ENCODE measurements at places on chromosomes 16 and 17. TPM values are rescaled to one million over a fixed set of nuclear protein-coding genes. Genes with fewer than 3 reads are reported as not detected.

DNA sequence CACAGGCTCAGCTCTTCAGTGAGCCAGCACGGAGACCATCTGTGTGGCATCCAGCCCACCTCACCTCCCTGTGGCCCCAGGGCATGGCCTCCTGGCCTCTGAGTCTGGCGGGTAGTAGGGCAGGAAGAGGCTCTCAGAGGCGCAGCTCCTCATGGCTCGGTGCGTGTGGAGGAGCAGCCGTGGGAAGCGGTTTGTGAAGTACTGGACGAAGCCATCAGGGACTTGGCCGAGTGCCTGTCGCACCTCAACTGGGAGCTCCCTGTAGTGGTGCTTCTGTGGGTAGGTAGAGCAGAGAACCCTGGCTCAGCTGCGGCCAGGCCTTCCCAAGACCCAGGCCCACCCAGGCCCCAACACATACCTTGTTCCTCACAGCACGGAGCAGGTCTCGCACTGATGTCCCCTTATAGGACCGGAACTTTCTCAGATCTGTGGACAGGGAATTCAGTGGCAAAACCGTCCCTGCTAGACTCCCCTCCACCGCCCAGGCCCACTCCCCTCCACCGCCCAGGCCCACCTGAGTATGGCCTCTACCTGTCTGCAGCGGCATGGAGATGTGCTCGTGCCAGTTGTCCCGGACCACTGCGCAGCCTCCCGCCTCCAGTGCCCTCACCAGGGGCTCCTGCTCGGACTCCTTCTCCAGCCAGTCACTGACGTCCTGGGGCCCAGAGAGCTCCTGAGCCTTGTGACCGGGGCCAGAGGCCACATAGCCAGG lies 12.2 kb downstream of the PLK1 start:
- DNase-seq: no peak

Gene FBXW10
- total RNA-seq: not detected

Gene C16orf46
- 0.23 TPM for total RNA-seq

DNA sequence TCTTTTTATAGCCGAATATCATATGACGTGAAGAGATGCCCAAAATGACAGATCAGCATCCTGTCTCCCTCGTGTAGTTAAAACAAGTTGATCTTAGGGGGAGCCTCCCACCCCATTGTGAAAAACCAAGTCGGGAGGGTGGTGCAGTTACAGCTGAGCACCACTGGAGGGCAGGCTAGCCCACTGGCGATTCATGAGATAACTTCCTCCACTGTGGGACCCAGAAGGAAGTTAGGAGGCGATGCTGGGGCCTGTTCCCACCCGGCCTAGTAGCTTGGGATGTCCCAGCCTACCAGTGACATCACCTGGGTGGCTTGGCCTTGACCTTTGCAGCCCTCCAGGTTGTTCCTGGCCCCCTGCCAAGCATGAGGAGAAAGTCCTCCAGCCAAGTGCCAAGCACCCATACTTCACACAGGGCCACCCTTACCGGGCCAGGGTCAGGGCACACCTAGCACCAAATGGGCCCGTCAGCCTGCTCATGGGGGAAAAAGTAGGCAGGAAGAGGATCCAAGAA lies 8.1 kb upstream of the CPNE2 start:
- DNase-seq: peak; percentile 87

DNA sequence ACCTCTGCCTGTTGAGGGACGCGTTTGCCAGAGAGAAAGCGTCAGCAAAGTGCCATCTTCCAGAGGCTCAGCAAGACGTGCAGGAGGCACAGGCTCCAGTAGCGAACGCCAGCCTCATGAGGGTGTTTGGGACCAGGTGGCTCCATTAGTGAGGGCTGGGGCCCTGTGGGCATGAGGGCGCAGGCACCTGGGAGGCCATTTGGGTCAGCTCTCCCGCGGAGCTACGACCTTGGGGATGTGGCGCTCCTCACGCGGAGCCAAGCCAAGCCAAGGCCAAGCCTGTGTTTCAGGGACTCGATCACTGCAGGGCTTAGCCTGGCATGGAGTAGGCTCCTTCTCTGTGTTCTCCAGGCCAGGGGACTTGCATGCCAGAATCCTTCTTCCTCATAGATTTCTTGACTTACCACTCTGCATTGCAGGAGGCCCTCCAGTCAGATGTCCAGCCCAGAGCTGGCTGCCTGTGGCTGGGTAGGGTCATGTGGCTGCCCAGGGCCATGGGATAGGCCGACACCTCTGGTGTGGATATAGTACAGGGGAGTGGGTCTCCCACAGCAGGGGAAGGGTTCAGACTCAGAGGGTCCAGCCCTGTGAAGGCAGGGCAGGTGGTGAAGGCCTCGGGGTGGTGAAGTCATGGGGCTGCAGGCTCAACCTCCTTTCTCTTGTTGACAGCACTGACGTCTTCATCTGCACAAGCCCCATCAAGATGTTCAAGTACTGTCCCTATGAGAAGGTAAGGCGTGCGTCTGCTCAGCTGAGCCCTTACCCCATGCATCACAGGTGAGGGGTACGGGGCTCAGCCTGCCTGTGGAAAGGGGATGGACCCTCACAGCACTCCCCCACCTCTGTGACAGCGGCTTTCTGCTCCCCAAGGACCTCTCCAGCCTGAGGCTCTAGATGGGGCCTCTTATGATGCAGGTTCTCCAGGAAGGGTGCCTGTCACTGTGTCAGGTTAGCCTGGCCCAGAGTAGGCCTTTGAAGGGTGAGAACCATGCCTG lies 19.6 kb downstream of the NT5M start:
- no peak for DNase-seq

DNA sequence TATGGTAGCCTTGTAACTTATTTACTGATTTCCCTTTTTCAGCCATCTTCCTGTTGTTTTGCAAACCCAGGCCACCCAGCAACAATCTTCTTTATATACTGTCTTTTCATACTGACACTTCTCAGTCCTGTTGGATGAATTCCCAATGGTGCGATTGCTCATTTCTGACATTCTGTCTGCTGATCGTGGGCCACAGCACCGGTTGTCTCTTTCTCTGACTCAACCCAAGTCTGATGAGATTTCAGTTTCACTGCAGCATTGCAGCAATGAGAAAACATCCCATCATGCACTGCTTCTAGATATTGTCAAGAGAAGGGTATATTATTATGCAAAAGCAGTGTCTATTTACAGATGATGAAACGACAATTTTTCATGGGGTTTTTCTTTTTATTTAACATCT lies 349.2 kb upstream of the HSBP1 start:
- no peak for DNase-seq
